Activated B cell treated with CpG ODN at 0.5 μM for 24 hours (primary cell): ENCODE measurements at places on chromosomes 7 and 10. TPM values are rescaled to one million over a fixed set of nuclear protein-coding genes. Genes with fewer than 3 reads are reported as not detected.

The EBLN1 gene
- total RNA-seq, result not detected in 2 replicates

The WDR86 gene
- total RNA-seq, result 0.33 and 0.49 TPM in 2 replicates

The PIK3CG gene
- total RNA-seq, result 62.0 and 63.6 TPM in 2 replicates

The AGR3 gene
- total RNA-seq, result not detected in 2 replicates

The GIMAP6 gene
- 0.17 and 0.35 TPM in 2 replicates for total RNA-seq

The BMPER gene
- not detected in 2 replicates for total RNA-seq

The TSPAN13 gene
- 15.1 and 17.8 TPM in 2 replicates for total RNA-seq

The GIMAP4 gene
- total RNA-seq, result 0.29 and 0.40 TPM in 2 replicates

The AFAP1L2 gene
- total RNA-seq, result 0.89 and 1.3 TPM in 2 replicates

The LBX1 gene
- total RNA-seq, result not detected in 2 replicates

The RAB19 gene
- total RNA-seq, result 0.37 and 0.55 TPM in 2 replicates
